ENCODE measurements at places on chromosomes 2 and 18.

- peak; percentile 49 for DNase-seq
Measured at GRCh38 chr18:28884304-28884703, 707.4 kb upstream of the CDH2 start.

- DNase-seq = no peak
Measured at GRCh38 chr2:165305391-165306096, 66.3 kb downstream of the SCN2A start.

- DNase-seq = no peak
Measured at GRCh38 chr2:208369091-208369490, 37.5 kb upstream of the PTH2R start.

DNA sequence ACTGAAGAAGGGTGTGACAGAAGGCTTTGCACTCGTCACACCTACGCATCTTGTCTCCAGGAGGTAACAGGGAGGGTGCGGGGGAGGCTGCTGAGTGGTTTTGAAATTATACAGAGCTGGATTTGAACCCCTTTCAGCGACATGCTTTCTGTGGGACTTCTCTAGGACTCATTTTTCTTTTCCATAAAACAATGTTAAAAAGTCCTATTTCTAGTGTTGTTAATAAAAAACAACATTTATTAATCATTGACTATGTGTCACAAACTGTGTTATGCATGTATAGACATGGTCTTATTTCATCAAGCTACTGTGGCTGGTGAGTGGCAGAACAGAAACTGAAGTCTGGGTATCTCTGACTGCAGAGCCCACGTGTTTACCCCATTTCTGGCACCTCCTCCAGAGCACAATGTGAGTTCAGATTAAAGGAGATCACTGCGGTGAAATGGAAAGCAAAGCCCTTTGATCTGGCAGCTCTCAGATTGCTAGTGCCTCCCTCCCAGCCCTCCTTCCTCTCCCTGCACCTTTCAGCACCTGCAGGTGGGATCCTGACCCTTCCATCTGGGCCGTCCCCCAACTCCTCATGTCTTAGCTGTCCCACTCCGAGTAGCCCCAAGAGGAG lies 315.5 kb upstream of the MYT1L start:
- peak; percentile 49 for DNase-seq

GRCh38 chr2:240558236-240558761 lies 511 bp upstream of the ANKMY1 start:
- no peak for DNase-seq

GRCh38 chr2:69224512-69224837 lies 162.6 kb downstream of the GFPT1 start:
- DNase-seq = no peak

DNA sequence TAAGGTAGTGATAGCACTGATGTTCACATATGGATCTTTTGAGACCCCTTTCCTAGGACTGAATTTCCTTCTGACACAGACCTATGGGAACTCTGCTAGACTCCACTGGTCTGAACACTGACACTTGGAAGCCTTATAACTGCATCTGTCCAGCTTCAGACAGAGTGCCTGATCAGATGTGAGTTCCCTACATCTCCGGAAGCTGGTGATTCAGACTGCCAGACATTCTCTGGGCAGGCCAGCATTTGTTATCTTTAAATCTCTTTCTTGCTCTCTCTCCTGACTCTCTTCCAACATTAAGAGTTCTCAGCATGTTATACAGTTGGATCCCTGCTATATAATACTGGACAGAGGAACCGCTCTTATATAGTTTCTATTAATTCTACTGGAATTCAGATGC lies 408.5 kb downstream of the ZEB2 start:
- DNase-seq = peak; percentile 78

- peak; percentile 55 for DNase-seq
Measured at GRCh38 chr2:156892467-156893281, 364.8 kb upstream of the GALNT5 start.

DNA sequence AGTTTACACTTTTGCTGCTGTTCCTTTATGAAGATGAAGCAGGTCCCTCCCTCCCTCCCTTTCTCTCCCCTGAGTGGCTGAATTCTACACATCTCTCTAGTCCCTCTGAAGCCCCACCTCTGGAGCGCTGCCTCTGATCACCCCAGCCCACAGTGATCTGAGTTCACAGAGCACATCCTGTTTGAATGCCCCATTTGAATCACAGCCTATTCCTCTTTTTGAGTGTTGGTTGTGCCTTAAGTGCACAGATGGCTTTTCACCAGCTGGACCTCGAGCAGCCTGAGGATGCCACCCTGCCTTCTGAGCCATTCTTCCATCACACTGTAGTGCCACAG lies 87.1 kb downstream of the ITGB1BP1 start:
- DNase-seq = peak; percentile 8

DNA sequence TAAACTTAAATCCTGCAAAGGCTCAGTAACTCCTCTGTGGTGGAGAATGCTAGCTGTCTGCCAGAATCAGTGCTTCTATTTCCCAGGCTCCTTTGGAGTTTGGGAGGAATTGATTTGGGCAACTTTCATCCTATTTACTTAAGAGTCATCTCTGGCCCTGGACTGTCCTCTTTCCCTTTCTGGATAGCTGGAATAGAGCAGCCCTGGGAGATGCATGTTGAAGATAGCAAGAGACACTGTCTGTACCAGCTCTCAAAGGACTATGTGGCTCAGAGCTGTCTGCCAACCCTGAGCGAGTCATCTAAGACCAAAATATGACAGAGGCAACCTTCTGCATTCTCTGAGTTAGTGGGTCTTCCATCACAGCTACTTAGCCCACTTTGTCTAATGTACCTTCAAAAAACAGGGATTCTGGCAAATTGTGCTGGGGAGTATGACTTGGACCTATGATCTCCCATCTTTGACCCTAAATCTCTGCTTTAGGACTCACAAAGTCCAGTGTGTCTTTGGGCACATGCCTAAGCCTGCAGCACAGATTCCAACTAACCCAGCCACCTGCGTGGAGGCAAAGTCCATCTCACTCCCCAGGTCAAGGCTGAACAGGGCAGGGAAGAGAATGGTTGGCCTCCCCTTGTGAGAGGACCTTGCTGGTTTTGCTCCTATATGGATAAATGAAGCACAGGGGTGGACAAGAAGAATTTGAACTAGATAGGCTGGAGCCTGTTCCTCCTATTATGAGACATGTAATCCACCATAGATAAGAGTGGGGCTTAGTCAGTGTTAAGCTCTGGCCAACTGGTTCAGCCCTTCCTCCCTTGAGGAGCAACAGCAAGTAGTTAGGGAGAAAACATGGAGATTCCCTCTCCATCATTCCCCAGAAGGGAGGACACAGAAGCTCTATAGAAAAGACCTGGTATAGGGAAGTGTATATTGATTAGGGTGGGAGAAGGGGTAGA lies 99.1 kb upstream of the PELI1 start:
- DNase-seq = no peak

DNA sequence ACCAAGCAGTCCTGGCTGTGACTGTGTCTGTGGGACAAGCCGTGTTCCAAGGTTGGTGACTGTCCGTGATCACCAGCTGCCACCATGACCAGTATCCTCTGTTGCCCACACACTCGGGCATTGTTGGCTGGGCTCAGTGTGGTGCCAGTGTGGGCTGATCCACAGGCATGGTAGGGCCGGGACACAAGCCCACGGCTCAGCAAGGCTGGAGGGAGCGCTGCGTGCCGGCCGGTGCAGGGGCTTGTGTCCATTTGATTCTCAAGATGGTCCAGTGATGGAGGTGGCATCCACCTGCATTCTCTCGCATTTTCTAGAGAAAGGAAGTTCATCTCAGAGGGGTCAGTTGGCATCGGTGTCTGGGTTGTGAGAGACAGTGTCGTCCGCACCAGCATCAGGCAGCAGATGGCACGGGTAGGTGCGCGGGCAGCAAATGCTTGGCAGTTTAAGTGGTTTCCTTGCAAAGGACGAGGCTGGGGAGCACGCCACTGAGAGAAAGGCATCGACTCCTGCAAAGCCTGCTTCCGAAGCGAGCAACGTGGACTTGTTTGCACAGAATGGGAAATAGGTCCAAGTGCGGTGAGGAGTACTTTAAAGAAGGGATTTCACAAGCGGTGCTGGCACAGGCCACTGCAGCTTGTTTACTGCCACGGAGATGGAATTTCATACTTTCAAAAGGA lies 20.9 kb downstream of the TWIST2 start:
- DNase-seq = no peak

GRCh38 chr2:57965219-57965618 lies 81.4 kb upstream of the VRK2 start:
- DNase-seq = no peak

GRCh38 chr2:56018267-56018666 lies 94.7 kb upstream of the EFEMP1 start:
- no peak for DNase-seq

GRCh38 chr2:70258532-70258875 lies 567 bp downstream of the PCYOX1 start:
- no peak for DNase-seq

- no peak for DNase-seq
Measured at GRCh38 chr2:64287202-64287740, 143.1 kb upstream of the PELI1 start.

- peak; percentile 81 for DNase-seq
Measured at GRCh38 chr2:219274361-219274921, 4.7 kb upstream of the DNAJB2 start.

DNA sequence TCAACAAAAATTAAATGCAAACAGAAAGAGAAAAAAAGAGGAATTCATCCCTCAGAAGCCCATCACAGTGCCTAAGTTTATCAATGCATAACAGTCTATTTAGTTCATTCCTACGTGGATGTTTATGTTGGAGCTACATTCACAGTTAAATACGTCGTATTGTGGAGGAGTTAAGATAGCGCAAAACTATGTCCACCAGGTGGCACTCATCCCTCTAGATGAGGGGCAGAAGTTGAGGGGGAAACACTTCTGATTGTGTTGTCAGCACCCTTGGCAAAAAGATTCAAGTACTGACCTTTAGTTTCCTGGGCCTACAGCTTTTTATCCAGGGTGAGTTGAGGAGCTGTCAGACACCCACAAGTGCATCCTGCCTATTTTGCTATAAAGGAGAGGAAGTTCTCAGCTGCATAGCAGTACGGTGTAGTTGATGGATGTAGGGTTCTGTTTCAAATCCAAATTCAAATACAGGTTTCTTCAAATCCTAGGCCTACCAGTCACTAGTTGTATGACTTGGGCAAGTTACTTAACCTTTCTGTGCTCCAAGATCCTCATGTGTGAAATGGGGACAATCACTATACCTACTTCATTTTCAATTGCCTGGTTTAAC lies 26.8 kb upstream of the MYO1B start:
- peak; percentile 81 for DNase-seq

GRCh38 chr18:78603102-78603983 lies 376.3 kb upstream of the SALL3 start:
- no peak for DNase-seq

- peak; percentile 71 for DNase-seq
Measured at GRCh38 chr18:59823596-59824195, 76.1 kb upstream of the PMAIP1 start.

- DNase-seq = peak; percentile 68
Measured at GRCh38 chr2:124027182-124027581, 2.1 kb downstream of the CNTNAP5 start.
